ENCODE measurements at places on chromosomes 7 and 10.

DNA sequence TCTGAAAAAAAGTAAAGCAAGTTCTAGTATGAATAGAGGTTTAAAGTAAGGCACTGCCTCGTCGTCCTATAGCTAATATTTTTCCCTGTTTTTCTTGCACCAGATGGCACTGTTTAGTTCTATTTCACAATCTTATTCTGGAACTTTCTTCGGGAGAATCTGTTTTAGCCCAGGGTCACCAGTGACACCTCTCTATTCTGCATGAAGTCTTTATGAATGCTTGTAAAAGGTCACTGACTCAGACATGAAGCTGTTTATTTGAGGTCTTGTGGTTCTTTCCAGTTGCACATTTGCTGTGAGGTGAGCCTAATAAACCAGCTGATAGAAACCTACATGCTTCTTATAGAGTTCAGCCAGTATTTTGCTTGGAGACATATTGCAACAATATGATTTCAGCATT, 444.3 kb downstream of the AUTS2 start:
- no peak for DNase-seq

- no peak for DNase-seq
Measured at GRCh38 chr7:95250571-95250970, 73.8 kb downstream of the PON1 start.

GRCh38 chr7:24422441-24423010, 138.5 kb downstream of the NPY start:
- no peak for DNase-seq

DNA sequence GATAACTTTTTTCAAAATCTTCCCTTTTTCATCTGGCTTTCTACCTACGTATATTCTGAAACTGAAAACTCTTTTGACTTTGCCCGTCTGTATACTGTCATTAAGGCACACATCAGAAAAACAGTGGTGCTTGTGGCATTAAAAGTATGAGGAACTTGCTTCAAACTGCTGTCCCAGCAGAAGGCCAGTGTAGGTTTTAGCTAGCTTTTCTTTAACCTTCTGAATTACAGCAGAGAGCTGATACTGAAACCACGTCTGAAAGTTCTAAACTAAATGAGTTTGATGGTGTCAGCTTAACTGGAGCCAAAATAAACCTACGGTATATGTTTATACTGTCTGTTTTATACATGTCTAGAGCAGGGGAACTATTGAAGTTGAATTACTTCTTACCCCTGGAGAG, 283.4 kb downstream of the TFEC start:
- DNase-seq: no peak

DNA sequence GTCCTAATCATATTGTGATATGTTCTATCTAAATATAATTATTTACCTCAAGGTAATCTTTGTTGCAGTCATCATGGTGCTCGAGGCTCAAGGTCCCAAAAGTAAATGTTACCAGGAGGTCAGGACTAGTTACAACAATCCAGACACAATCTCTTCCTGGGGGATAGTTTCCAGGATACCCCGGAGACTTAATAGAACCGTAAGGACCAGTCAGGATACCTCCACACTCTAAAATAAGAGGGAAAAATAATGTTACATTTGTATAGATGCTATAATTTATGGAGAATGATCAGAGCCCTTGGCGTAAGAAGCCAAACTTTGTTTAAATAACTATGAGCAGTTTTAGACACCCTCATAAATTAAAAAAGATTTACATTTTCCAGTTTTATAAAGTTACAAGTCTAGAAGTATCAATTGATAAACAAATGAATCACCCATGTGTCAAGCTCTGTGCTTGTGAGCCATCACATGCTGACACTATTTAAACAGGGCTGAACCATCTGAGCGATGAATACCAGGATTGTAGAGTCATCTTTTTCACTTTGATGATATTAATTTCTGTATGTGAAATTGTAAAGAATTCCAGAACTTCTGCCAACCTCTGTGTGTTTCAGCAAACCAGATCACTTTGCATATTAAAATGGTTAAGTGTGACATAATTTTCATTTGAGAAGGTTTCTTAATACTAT, 41.3 kb downstream of the CUBN start:
- no peak for DNase-seq

GRCh38 chr10:112792487-112793201, 157.4 kb upstream of the TCF7L2 start:
- no peak for DNase-seq

DNA sequence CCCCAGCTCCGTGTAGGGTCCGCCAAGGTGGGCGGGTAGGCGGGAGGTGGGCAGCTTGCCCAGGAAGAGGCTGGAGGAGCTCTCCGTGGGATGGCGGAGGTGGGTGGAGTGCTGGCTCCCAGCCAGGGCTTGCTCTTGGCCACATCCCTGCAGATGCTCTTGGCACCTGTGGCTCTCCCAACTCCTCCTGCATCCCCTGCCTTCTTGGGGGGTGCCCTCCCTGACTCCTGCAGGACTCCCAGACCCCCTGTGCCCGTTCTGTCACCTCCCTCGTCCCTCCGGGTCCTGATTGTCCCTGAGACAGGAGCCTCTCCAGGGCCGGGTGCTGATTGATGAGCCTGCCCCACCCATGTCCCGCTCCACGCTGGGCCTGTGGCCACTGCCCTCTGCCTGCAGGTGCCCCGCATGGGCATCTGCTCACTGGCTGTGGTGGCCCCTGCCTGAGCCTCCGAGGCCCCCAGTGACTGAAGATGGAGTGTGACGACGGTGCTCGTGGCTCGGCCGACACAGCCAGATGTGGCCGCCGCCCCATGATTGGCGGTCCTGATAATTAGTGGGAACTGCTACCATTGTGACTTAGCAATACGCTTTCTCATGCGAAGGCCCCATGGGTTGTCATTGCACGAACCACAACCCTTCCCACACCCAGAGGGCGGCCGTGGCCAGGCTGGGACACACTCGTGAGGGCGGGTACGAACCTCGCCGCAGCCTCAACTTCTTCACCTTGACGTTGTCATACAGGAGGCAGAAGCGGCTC, 23.6 kb downstream of the CFAP46 start:
- peak; percentile 57 for DNase-seq

Data from upper lobe of right lung (tissue), 1 donor.